ENCODE measurements at places on chromosomes 6 and 20. TPM values are rescaled to one million over a fixed set of nuclear protein-coding genes. Genes with fewer than 3 reads are reported as not detected.

DNA sequence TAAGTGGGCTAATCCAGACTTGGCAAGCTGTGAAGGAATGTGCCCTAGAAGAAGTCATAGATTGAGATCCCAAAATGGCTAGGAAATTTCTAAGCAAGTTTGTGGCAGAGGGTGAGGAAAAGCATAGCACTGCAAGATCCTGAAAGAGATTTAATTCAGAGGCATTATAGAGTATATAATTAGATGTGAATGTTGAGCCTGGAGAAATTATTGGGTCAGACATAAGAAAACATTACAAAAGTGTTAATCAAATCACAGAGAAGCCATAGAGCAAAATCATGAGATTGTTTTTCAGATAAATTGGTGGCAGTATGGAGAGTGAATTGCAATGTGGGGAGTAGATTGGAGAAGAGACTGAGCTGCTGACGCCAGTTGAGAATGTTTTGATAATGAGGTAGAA lies 90.0 kb downstream of the CD2AP start:
- no peak for DNase-seq

GRCh38 chr6:8783191-8783590 lies 347.8 kb upstream of the SLC35B3 start:
- DNase-seq = no peak

GRCh38 chr6:134642279-134642678 lies 307.6 kb downstream of the ALDH8A1 start:
- DNase-seq = no peak

DNA sequence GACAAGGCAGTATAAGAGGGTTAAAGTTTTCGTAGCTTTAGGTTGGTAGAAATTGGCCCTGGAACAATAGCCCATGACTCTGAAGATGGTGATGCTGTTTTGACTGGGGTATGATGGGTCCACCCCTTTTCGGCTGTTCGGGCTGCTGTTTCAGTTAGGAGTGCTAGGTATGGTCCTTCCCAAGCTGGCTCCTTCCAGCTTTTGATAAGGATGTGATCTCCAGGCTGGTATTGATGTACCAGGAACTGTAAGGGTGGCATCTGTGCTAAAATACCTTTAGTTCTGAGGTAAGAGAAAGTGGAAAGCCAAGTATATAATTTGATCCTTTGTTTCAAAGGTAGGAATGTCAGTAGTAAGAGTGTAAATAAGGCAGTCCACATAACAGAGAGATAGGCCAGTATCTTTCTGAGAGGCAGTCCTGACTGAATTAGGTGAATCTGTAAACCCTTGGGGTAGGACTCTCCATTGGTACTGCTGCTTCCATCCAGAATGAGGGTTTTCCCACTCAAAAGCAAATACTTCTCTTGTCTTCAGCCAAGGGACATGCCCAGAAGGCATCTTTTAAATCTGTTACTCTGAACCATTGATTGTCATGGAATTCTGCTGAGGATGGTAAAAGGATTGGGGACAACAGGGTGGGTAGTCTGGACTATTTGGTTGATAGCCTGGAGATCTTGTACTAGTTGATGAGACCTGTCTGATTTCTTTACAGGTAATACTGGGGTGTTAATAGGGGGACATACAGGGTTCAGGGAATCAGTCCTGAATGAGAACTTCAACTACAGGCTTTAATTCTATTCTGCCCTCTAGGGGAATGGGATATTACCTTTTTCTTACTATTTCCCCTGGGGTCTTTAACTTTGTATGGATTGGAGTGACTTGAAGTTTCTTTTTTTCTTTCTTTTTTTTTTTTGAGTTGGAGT lies 6.1 kb upstream of the ZNFX1 start:
- no peak for DNase-seq

GRCh38 chr20:1203630-1204029 lies 376 bp downstream of the C20orf202 start:
- no peak for DNase-seq

GRCh38 chr6:33014841-33015634 lies 5.6 kb upstream of the HLA-DOA start:
- DNase-seq = no peak

GRCh38 chr20:50977066-50978021 lies 18.7 kb downstream of the MOCS3 start:
- DNase-seq = no peak

GRCh38 chr6:157518397-157519250 lies 137.6 kb downstream of the ZDHHC14 start:
- DNase-seq = no peak

GRCh38 chr6:41705996-41706835 lies 29.2 kb downstream of the TFEB start:
- DNase-seq = peak; percentile 93

DNA sequence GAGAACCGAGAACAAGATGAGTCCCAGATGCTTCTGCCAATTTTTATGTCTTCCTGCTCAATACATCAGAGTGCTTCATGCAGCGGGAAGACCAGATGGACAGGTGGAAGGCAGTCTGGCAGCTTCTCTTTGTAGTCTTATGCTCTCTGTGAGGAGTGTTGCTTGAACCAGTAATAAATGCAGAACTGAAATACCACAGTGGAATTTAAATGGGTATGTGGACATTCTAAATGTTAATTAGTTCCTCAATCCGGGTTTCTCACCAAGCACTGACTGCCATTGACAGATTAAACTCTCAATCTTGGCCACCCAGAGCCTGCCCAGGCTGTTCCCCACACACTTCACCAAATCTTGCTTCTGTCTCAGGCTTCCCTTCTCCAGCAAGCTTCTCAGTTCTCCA lies 695.5 kb upstream of the CHD6 start:
- no peak for DNase-seq

DNA sequence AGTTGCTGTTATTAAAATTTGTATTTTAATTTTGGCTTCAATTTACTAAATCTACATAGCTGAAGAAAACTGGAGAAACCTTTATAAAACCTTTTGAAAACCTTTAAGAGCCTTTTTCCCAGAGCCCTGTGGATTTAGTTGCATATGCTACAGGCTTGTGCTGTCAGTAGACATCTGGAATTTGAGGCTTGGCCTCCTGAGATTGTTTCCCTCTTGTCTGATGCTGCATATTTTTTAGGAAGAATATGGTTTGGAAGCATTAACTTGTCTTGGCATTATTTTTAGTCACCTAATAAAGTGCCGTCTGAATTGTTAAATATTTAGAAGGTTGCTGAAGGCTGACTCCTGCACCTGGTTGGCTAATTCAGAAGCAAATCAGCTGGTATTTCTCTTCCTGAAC lies 369.4 kb downstream of the UTRN start:
- DNase-seq = no peak

GRCh38 chr6:43829470-43829869 lies 59.5 kb downstream of the VEGFA start:
- DNase-seq = no peak

GRCh38 chr20:31840906-31841816 lies 4.2 kb downstream of the FOXS1 start:
- DNase-seq = no peak

- DNase-seq = no peak
Observed at GRCh38 chr6:109298605-109299264, 83.5 kb downstream of the CD164 start.

DNA sequence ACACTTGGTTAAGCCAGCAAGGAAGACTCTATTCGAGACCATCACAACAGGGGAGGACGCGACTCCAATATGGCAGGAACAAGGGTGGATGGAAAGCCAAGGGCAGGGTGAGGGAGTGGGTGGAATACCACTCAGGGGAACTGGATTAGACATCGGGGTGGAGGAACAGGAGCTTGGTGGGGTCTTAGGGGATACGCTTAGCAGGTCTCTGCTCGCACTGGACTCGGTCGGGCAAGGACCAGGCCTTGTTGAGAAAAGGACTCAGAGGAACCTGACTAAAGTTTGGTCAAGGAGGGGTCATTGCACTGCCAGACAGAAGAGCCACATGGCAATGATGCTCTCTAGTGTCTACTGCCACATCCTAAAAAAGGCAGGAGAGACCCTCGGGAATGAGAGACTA lies 10.5 kb downstream of the DUSP22 start:
- no peak for DNase-seq

DNA sequence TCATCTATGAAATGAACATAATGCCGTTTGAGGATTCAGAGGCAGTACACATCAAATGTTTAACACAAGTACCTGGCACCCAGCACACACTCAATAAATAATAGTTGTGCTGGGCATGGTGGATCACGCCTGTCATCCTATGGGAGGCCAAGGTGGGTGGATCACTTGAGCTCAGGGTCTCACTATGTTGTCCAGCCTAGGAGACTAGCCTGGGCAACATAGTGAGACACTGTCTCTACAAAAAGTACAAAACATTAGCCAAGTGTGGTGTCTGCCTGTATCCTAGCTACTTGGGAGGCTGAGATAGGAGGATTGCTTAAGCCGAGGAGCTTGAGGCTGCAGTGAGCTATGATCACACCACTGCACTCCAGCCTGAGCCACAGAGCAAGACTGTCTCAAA lies 98.1 kb upstream of the SALL4 start:
- no peak for DNase-seq

DNA sequence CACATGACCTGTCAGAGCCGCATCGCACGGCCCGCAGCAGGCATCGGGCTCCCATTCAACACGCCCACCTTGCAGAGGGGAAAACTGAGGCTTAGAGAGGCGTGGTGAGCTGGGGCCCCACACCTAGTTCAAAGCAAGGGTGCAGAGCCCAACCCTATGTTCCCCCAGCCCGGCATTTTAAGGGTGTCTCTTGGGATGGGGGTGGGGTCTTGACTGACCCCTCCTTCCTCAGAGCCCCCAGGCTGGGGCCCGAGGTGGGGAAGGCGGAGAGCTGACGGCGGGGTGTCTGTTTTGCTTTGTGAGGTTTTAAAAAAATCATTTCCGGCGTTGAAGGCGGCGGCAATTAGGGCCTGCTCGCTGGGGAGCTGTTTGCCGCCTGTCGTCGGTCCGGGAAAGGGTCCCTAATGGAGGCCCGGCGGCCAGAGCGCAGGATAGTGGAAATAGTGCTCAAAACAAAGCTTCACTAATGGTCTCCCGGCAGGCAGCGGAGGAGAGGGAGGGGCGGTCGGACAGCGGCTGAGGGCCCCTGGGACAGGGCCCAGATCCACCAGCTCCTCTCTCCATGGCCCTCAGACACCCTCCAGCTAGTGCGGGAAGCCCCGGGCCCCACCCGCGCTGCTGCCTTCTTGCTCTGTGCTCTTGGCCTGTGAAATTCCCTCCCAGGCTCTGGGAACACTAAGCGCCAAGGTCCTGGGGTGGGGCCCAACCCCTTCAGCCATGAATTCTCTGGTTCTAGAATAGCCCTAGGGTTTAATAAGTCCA lies 11.9 kb downstream of the VSTM2L start:
- DNase-seq = no peak

- DNase-seq = no peak
Observed at GRCh38 chr6:87529221-87529620, 56.4 kb downstream of the SLC35A1 start.

DNA sequence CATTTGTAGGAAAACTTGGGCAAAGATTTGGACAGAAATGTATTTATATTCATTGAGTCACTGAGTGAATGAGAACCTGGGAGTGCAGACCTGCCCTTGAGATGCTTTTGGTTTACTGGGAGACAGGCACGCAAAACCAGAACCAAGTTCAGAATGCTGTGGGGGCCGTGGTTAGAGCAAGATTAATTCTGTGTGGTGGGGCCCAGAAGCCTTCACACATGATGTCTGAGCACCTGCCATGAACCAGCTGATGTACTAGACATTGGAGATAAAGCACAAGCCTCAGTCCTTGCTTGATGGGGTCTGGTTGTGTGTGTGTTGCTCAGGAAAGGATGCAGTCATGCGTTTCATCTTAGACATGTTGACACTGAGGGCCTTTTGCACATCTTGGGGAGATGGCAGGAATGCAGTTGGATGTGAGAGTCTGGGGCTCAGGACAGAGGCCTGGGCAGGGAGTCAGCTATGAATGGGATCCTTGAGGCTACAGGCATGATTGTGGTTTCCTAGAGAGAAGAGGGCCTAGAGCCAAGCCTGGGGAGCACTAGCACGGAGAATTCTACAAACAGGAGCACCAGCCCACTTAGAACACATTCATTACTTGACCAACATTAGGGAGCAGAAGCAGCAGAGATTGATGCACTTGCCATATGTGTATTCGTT lies 114.3 kb upstream of the TMEM181 start:
- DNase-seq = no peak

- no peak for DNase-seq
Observed at GRCh38 chr6:136958168-136958567, 36.1 kb downstream of the SLC35D3 start.

- no peak for DNase-seq
Observed at GRCh38 chr20:13771853-13772453, 12.8 kb downstream of the ESF1 start.

- DNase-seq = no peak
Observed at GRCh38 chr6:10194816-10195672, 219.8 kb downstream of the TFAP2A start.

GRCh38 chr6:100948381-100949133 lies 67.4 kb upstream of the ASCC3 start:
- DNase-seq = no peak

- no peak for DNase-seq
Observed at GRCh38 chr20:59031564-59032022, 542 bp downstream of the ATP5F1E start.

DNA sequence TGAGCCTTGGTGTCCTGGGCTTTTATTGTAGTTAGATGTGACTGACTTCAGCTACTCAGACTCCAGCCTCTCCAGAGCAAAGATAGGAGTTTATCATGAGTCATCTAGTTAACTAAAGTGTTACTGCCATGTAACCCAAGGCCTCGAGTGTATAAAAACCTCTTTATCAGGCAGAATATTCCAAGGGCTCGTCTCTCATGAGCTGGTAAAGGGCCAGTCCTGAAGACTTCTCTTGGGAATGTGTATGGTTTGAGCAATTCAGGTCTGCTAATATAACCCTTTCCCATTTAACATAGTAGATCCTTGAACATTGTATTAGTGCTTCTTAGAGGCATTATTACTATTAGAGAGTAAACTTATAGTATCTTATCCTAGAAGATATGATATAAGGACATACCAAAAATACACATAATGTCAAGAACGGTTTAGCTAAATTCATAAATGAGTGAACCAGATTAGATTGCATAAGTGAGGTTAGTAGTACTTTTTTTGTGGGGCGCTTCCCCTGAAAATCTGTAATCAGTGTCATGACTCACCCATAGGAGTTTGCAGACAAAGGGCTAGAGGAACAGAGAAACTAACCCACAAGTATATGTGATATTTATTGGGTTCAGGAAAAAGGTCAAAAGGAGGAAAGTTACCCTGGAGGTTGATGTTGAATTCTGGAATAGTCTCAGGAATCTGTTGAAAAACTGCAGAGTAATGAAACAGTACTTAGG lies 16.0 kb downstream of the DSE start:
- DNase-seq = no peak

GRCh38 chr6:161257793-161258457 lies 15.9 kb downstream of the AGPAT4 start:
- no peak for DNase-seq

GRCh38 chr6:108119769-108120141 lies 45.2 kb upstream of the OSTM1 start:
- no peak for DNase-seq

The NOX3 gene
- total RNA-seq = not detected

The C20orf141 gene
- not detected for total RNA-seq

The C6orf120 gene
- 13.6 TPM for total RNA-seq

The ZNF311 gene
- 0.22 TPM for total RNA-seq

The PNPLA1 gene
- total RNA-seq = not detected

The THBS2 gene
- total RNA-seq = 28.8 TPM

The PPP1R16B gene
- total RNA-seq = 1.7 TPM

The KCNK16 gene
- total RNA-seq = not detected

The HLA-DQB2 gene
- total RNA-seq = 2.9 TPM

The SYCP2L gene
- total RNA-seq = 1.00 TPM

The TRIM15 gene
- total RNA-seq = not detected

All from cardiac septum (tissue), 1 donor.